ENCODE measurements at places on chromosomes 6 and 20. TPM values are rescaled to one million over a fixed set of nuclear protein-coding genes. Genes with fewer than 3 reads are reported as not detected.

PKIB gene
- 1.2 TPM for polyA plus RNA-seq

AHCY gene
- polyA plus RNA-seq = 29.9 TPM

TRIM40 gene
- polyA plus RNA-seq = not detected

TMEM151B gene
- 0.22 TPM for polyA plus RNA-seq

COL12A1 gene
- not detected for polyA plus RNA-seq

C4A gene
- polyA plus RNA-seq = not detected

COL10A1 gene
- polyA plus RNA-seq = 0.07 TPM

EYA2 gene
- polyA plus RNA-seq = not detected

DNA sequence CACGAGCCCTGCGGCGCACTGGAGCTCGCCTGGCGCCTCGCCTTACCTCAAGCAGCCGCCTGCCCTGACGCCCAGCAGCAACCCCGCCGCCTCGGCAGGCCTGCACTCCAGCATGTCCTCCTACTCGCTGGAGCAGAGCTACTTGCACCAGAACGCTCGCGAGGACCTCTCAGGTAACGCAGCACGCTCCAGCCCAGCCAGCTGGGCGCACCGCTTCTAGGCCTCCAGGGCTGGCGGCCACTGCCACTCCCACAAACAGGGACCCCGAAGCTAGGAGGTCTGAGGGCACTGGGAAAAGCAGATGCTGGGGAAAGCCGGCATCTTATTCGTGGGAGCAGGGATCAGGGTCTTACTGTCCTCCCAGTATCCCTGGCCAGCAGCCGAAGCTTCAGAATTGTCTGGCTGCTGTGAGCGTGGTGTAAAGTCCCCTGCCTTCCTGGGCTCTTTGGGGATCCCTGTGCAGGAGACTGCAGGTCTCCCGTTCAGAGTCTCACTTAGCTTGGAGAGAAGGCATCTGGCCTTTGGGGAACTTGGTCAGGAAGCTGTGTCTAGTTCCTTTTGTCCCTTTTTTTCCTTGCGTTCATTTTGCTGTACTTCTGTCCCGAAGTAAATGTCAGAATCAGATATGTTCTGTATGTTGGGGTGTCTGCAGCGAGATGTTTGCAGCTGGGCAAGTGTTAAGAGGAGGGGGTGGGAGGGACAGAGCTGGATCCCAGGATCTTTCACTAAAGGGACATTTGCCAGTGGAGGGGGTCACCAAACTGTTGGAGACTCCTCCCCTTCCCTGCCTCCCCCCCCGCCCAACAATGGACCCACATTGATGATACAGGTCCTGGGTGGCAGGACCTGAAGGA lies 1.8 kb downstream of the FOXF2 start:
- no peak overlapping the region for H3K27ac ChIP-seq
- H3K27me3 ChIP-seq = no peaks in the 10 kb centered on the region

- no peaks in the 10 kb centered on the region for H3K27me3 ChIP-seq
- no peak overlapping the region for H3K27ac ChIP-seq
- H3K4me3 ChIP-seq = no peak overlapping the region
- DNase-seq = peak; percentile 68
Observed at GRCh38 chr20:44056010-44056698, 130.8 kb downstream of the JPH2 start.

DNA sequence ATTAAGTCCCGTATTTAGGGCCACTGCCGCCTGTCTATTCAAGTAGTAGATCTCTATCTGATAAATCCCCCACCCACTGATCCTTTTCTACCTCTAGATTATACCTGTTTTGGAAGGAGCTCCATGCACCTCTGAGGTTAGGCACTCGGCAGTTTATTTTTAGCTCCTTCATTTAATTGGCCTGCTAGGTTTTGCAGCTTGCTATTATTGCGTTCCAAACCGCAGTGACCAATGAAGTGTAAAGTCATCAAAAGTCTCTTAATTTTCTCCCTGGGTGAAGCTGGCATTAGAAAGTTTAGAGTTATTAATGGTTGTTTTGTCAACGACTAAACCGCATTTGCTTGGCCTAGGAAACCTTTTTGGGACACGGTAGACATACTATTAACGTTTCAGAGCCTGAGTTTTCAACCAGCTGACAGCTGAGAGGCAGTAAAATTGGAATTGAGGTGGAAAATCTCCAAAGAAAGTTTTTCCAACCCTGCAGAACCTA lies 60.0 kb downstream of the RFPL4B start:
- no peak overlapping the region for H3K4me3 ChIP-seq
- no peak for DNase-seq
- H3K4me1 ChIP-seq = no peaks in the 10 kb centered on the region
- no peak overlapping the region for H3K27ac ChIP-seq
- no peaks in the 10 kb centered on the region for H3K27me3 ChIP-seq

- DNase-seq = no peak
- H3K27me3 ChIP-seq = peaks cover 12% of the 10 kb centered on the region
- H3K4me1 ChIP-seq = peaks cover 14% of the 10 kb centered on the region
- H3K27ac ChIP-seq = no peak overlapping the region
Observed at GRCh38 chr20:52103913-52104545, 87.5 kb downstream of the ZFP64 start.

DNA sequence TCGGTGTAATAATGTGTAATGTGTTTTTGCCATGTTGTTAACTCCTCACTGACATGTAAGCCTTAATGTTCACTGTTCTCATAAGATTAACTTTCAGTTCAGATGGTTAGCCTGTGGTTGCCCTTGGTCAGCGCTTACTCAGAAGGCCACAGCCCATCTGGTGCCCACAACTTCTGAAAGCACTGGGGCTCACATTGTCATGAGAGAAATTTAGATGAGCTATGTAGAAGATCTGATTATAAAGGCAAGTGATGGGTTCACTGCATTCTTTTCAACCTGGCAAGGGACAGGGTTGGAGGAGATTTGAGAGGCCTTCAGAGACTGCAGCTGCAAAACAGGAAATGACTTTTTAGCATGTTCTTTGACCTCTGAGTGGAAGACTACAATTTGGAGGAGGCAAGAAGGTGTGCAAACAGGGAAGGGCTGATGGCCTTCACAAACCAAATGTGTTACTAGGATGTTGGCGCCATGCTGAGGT lies 242.3 kb upstream of the SUPT3H start:
- H3K4me3 ChIP-seq = peak overlapping the region; percentile 21
- no peaks in the 10 kb centered on the region for H3K27me3 ChIP-seq
- H3K27ac ChIP-seq = peak overlapping the region; percentile 18

DNA sequence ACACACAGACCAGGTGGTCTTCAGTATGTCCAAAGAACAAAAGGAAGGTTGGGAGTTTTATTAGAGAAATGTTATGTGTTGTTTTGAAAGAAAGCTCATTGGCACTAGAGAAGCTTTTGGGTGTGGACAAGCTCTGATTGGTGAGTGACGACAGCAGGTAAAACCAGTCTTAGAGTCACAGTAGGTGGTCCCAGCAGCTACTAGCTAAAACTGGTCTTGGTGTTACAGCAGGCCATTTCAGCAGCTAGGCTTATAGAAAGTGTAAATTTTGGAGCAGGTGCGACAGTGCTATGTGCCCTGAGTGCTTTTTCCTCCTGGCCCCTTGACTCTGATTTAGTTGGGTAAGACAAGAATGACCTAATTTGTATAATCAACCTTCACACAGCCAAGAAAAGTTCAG lies 3.6 kb downstream of the CLDN20 start:
- H3K4me3 ChIP-seq = no peak overlapping the region
- no peak for DNase-seq
- H3K4me1 ChIP-seq = peaks cover 4% of the 10 kb centered on the region
- peaks cover 24% of the 10 kb centered on the region for H3K36me3 ChIP-seq
- no peak overlapping the region for H3K27ac ChIP-seq

DNA sequence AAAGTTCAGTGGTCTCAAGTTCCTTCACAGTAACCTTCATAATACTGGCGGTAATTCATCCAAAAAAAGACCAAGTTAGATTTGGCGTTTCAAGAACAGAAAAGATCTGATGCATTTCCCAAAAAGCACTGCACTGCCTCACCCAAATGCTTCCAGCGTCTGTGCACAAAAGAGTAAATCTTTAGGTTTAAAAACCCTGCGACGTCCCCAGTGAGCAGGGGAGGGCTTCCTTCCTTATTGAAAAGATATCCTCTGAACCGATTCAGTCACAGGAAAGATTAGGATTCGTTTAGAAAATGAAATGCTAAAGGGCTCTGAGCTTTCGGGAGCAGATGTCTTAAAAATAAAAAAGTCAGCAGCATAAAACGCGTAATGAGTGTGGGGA lies 654 bp downstream of the TBC1D7 start:
- no peaks in the 10 kb centered on the region for H3K27me3 ChIP-seq
- H3K4me3 ChIP-seq = peak overlapping the region; percentile 99
- no peaks in the 10 kb centered on the region for H3K36me3 ChIP-seq
- peak overlapping the region; percentile 97 for H3K27ac ChIP-seq

- no peak overlapping the region for H3K4me3 ChIP-seq
- no peaks in the 10 kb centered on the region for H3K27me3 ChIP-seq
- H3K4me1 ChIP-seq = peaks cover 16% of the 10 kb centered on the region
Observed at GRCh38 chr6:43481075-43481474, 3.7 kb downstream of the TJAP1 start.

DNA sequence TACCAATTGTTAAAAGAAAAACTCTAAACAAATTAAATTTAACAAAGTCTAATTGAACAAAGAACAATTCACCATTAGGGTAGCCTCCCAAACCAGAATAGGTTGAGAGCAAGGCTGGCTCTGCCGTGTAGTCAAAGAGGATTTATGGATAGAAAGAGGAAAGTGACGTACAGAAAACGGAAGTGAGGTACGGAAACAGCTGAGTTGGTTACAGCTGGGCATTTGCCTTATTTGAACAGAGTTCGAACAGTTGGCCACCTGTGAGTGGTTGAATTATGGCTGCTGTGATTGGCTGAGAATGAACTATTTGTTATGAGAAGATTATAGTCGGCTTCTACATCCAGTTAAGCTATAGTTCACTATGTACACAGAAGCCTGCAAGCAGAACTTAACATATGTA lies 18.5 kb upstream of the ISM1 start:
- H3K27me3 ChIP-seq = no peaks in the 10 kb centered on the region
- no peak overlapping the region for H3K27ac ChIP-seq
- H3K4me3 ChIP-seq = no peak overlapping the region
- H3K36me3 ChIP-seq = no peaks in the 10 kb centered on the region

GRCh38 chr6:135145063-135145800 lies 35.9 kb upstream of the MYB start:
- no peaks in the 10 kb centered on the region for H3K36me3 ChIP-seq
- peak overlapping the region; percentile 41 for H3K27ac ChIP-seq
- peak; percentile 50 for DNase-seq

DNA sequence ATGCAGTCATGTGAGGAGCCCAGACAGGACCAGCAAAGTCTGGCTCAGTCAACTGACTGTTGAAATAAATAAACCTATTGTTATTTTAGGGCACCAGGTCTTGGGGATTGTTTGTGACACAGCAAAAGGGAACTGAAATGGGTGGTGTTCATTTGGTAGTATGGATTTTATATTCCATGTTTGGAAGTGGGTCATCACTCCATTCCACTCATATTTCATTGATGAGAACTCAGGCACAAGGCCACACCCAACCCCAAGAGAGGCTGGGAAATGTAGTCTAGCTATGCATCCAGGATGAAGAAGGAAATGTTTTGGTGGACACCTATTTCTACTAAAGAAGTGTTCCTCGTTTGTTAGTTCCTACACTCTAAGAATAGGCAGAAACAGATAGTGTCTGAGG lies 64.9 kb upstream of the BTBD3 start:
- no peaks in the 10 kb centered on the region for H3K36me3 ChIP-seq
- no peak overlapping the region for H3K27ac ChIP-seq
- no peak for DNase-seq
- H3K4me1 ChIP-seq = no peaks in the 10 kb centered on the region
- no peak overlapping the region for H3K4me3 ChIP-seq
- H3K27me3 ChIP-seq = no peaks in the 10 kb centered on the region

GRCh38 chr20:20551409-20551808 lies 161.0 kb downstream of the RALGAPA2 start:
- H3K4me3 ChIP-seq = no peak overlapping the region
- DNase-seq = no peak
- peaks cover 5% of the 10 kb centered on the region for H3K4me1 ChIP-seq
- no peaks in the 10 kb centered on the region for H3K36me3 ChIP-seq

- H3K4me1 ChIP-seq = peaks cover 6% of the 10 kb centered on the region
- H3K27me3 ChIP-seq = no peaks in the 10 kb centered on the region
- H3K36me3 ChIP-seq = no peaks in the 10 kb centered on the region
- H3K4me3 ChIP-seq = no peak overlapping the region
Observed at GRCh38 chr20:41242352-41242751, 75.2 kb downstream of the ZHX3 start.
